ENCODE measurements at places on chromosomes 12 and 14. TPM values are rescaled to one million over a fixed set of nuclear protein-coding genes. Genes with fewer than 3 reads are reported as not detected.

The FOXJ2 gene
- total RNA-seq = 4.2 TPM

The CAPZA3 gene
- total RNA-seq = not detected

The AKT1 gene
- 120 TPM for total RNA-seq

The CD27 gene
- not detected for total RNA-seq

The RBMS2 gene
- total RNA-seq = 42.8 TPM

The NGB gene
- total RNA-seq = not detected

The NELL2 gene
- not detected for total RNA-seq

The LRP1-AS gene
- total RNA-seq = not detected

The SOAT2 gene
- not detected for total RNA-seq

The RASSF9 gene
- 6.1 TPM for total RNA-seq

The GZMH gene
- total RNA-seq = not detected

The LBHD2 gene
- total RNA-seq = not detected

The FAM90A1 gene
- total RNA-seq = not detected

The NDUFB1 gene
- total RNA-seq = 365 TPM

The SIX1 gene
- 0.11 TPM for total RNA-seq

The CLEC12A gene
- total RNA-seq = not detected

The APOF gene
- total RNA-seq = not detected

All from dermis lymphatic vessel endothelial cell (primary cell).